Mesenteric fat pad (tissue), 1 donor: ENCODE measurements at places on chromosomes 3 and 15. TPM values are rescaled to one million over a fixed set of nuclear protein-coding genes. Genes with fewer than 3 reads are reported as not detected.

Gene ALPK3
- total RNA-seq, result 2.7 TPM

Gene MAN2A2
- total RNA-seq, result 104 TPM

Gene CCR8
- total RNA-seq, result not detected

Gene MOBP
- total RNA-seq, result not detected

Gene FOXL2
- total RNA-seq, result not detected

Gene ITIH1
- not detected for total RNA-seq

Gene PML
- 92.3 TPM for total RNA-seq

Gene NR2C2
- 32.9 TPM for total RNA-seq

Gene MUC20
- total RNA-seq, result 2.0 TPM

Gene C3orf49
- not detected for total RNA-seq

Gene PYGO1
- 6.3 TPM for total RNA-seq

Gene ANKRD63
- not detected for total RNA-seq

Gene CCDC54
- not detected for total RNA-seq

Gene KLHL40
- total RNA-seq, result not detected

Gene ASB14
- not detected for total RNA-seq

Gene RTP3
- not detected for total RNA-seq

Gene DISP2
- 0.26 TPM for total RNA-seq

Gene SPATA16
- not detected for total RNA-seq

Gene LRRC3B
- not detected for total RNA-seq

Gene NKTR
- total RNA-seq, result 80.6 TPM

Gene TMCO5A
- total RNA-seq, result not detected
